Jurkat, Clone E6-1 (cell line): ENCODE measurements at places on chromosomes 5 and 9.

DNA sequence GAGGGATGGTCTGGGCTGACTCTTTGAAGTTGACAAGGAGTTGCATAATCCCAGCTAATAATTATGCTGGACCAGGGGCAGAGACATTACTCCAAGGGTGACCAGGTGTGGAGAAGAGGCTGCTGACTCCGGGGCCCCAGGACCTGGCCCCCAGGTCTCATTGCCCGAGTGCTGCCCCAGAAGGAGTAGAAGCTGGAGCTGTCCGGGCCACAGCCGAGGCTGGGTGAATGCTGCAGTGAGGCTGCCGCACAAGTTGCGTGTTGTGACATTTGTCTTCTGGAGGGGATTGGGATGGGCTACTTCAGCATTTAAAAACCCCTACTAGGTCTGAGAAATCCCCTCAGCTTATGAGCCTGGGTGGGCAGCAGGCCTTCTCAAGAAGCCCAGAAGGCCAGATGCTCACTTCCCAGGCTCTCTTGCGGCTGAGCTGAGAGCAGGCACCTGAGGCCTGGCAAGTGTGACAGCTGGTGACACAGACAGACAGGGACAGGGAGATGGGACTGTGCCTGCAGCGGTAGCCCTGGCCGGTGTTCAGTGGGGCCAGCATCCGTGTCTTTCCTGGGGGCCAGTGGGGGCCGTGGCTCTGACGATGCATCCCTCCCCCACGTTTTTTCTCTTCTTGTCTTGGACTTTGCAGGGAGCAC is 122.8 kb downstream of the KCNIP1 start:
- no peak for DNase-seq

DNA sequence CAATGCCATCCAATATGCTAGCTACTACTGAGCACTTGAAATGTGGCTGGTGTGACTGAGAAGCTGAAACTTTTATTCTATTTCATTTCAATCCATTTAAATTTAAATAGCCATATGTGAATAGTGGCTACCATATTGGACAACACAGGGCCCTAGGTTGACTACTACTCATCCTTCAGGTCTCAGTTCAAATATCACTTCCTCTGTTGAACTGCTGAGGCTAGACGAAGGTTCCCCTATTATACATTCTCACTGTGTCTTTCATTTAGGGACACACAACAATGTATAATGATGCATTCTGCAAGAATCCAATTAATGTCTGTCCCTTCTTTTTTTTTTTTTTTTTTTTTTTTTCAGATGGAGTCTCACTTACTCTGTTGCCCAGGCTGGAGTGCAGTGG is 208.7 kb downstream of the CRB2 start:
- DNase-seq, result no peak

- DNase-seq, result no peak
Observed at GRCh38 chr9:121316378-121316777, 48.4 kb downstream of the GSN start.

DNA sequence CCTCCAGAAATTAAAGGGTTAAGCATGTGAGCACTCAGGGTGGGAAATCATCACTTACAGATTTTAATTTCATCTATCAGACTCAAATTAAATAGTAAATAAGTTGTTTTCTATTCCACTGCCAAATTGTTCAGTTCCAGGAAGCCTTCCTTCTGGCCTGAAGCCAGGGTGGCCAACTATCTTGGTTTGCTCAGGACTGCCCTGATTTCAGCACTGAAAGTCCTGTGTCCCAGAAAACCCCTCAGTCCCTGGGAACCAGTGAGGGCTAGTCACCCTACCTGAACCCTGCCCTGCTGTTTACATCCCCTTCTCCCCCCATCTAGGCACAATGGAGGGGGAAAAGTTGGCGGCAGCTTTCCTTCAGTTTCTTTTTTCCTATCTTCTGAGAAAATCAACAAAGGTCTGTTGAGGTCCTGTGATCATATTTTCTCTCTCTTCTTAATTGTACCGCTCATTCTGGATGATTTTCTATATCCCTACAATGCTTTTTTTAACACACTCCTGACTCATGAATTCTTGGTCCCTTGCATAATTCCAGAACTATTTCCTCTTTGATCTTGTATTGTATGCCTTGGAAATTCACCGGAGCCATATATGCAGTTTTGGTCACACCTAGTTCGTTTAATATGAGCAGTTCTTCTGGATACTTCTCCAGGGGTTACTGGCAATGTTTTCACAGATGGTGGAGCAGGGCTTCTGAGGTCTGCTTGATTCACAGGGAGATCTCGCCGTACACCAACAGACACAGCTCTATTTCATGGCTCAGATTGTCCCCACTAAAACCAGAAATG is 103.8 kb downstream of the MAP1B start:
- no peak for DNase-seq

DNA sequence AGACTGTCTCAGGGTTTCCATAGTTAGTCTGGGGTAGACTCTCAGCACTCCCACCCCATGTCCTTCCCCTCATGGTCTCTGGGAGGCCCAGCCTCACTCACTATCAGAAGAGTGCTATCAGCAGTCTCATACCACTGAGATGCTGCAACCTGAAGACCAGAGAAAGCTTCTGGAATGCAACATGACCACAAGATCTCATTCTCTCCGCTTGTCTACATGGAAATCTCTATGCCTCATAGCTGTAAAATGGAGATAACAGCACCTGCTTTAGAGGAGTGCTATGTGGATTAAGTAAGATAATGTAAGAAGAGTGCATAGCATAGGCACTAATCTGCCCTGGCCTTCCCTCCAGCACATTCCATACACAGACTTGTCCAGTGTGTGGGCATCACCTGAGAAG is 47.0 kb upstream of the ZNF169 start:
- peak; percentile 11 for DNase-seq

DNA sequence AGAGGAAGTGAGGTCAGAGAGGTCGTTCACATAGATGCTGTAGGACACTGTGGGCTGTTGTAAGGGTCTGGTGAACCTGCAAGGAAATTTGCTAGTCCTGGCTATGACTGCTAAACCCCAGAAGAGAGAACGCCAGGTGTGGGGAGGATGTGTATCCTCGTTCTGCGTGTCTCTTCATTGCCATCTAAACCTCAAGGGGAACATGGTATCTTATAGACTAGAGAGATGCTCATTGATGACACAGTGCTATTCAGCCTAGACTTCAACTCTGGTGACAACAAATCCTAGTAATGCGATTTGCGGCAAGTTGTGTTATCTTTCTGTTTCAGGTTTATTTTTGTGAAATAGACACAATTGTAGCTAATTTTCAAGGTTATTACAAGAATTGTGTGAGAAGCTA is 140.2 kb downstream of the ADAMTSL1 start:
- no peak for DNase-seq

DNA sequence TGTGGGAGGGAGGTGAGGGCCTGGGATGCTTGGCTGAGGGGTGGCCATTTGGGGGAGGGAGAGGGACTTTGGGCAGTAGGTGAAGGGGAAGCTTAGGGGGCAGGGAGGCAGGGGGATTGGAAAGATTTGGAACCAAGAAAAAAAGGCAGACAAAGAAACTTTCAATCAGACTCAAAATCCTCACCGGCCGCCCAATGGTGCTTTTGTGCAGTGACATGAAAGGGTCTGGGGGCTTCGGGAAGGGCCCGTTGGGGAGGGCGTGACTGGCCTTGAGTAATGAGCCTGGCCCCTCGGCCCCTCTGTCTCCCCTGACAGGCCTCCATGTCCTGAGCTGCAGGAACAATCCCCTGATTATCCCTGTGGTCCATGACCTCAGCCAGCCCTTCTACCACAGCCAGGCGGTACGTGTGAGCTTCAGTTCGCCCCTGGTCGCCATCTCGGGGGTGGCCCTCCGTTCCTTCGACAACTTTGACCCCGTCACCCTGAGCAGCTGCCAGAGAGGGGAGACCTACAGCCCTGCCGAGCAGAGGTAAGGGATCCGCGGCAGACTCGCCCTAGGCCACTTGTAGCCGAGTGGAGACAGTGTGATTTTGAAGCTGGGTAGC is 181.1 kb downstream of the PAPPA start:
- no peak for DNase-seq

- no peak for DNase-seq
Observed at GRCh38 chr9:87578625-87579024, 81.0 kb downstream of the DAPK1 start.
